ENCODE measurements at places on chromosomes 12 and 14. TPM values are rescaled to one million over a fixed set of nuclear protein-coding genes. Genes with fewer than 3 reads are reported as not detected.

SPTB gene
- total RNA-seq, result under 0.01 TPM

KCNK10 gene
- total RNA-seq, result not detected

SERPINA6 gene
- total RNA-seq, result not detected

AKAP6 gene
- 10.9 TPM for total RNA-seq

P2RX2 gene
- total RNA-seq, result not detected

SLCO1B1 gene
- total RNA-seq, result not detected

KRT6B gene
- not detected for total RNA-seq

ASCL1 gene
- total RNA-seq, result not detected

CORO1C gene
- 288 TPM for total RNA-seq

LYZ gene
- total RNA-seq, result 0.17 TPM

TTC9 gene
- 1.3 TPM for total RNA-seq

ST8SIA1 gene
- total RNA-seq, result 5.9 TPM

PTGER2 gene
- total RNA-seq, result 30.0 TPM

ZCCHC8 gene
- total RNA-seq, result 20.5 TPM

BICDL1 gene
- not detected for total RNA-seq

CLEC1A gene
- total RNA-seq, result not detected

CHGA gene
- not detected for total RNA-seq

CBLN3 gene
- 5.3 TPM for total RNA-seq

ATF1 gene
- total RNA-seq, result 36.0 TPM

LBHD2 gene
- not detected for total RNA-seq

LMBR1L gene
- 53.2 TPM for total RNA-seq

SMOC1 gene
- not detected for total RNA-seq

ANKRD9 gene
- total RNA-seq, result 22.0 TPM

MEG3 gene
- 95.0 TPM for total RNA-seq

SLC6A12 gene
- under 0.01 TPM for total RNA-seq

C14orf132 gene
- total RNA-seq, result 48.6 TPM

OR4M1 gene
- not detected for total RNA-seq

GNB3 gene
- total RNA-seq, result 1.3 TPM

RTN1 gene
- total RNA-seq, result 0.17 TPM

DHRS2 gene
- total RNA-seq, result not detected

PMCH gene
- total RNA-seq, result not detected

TAS2R30 gene
- 4.0 TPM for total RNA-seq

KRT71 gene
- total RNA-seq, result not detected

NUAK1 gene
- total RNA-seq, result 4.6 TPM

DHRS4 gene
- total RNA-seq, result 51.9 TPM

ZNF740 gene
- 16.8 TPM for total RNA-seq

KRT83 gene
- total RNA-seq, result not detected

ESPL1 gene
- total RNA-seq, result 0.26 TPM

RIPK3 gene
- total RNA-seq, result 0.33 TPM

CDH24 gene
- 5.6 TPM for total RNA-seq
